Sciatic nerve (tissue), 2 donors: ENCODE measurements at places on chromosomes 4 and X. TPM values are rescaled to one million over a fixed set of nuclear protein-coding genes. Genes with fewer than 3 reads are reported as not detected.

DNA sequence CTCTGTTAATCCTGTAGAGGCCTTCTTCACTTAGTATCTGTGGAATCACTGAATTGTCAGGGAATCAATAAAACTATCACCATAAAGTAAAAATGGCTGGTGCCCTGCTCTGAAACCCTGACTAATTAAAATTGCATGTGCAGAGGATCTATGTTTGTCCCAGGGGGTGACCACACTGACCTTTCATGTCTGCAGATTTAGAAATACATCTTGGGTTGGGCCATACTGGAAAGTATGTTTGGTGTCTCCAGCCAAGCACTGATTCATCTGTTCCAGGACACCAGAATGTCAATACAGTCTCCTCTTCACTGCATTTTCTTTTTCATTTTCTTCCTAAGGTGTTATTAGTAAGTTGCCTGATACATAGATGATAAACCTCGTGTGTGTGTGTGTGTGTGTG lies 490.9 kb upstream of the INTU start:
- DNase-seq, result no peak

DNA sequence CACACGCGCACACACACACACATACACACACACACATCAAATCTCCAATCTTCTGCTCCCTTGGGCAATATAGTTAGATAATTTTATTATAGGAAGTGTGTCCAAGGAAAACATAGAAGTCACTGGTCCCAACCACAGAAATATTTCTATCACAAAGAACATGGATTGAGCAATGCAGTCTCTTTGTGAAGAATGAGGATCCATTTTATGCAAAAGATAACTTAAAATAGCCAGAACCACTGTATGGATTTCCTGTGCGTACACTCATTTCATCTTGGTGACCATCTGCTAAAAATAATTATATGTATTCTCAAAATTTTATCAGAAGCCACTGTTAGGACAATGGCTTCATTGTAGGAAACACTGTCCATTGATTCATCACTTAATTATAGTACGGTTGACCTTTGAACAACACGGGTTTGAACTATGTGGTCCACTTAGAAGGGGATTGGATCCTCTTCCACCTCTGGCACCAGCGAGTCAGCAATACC lies 169.6 kb upstream of the MXRA5 start:
- DNase-seq, result no peak

DNA sequence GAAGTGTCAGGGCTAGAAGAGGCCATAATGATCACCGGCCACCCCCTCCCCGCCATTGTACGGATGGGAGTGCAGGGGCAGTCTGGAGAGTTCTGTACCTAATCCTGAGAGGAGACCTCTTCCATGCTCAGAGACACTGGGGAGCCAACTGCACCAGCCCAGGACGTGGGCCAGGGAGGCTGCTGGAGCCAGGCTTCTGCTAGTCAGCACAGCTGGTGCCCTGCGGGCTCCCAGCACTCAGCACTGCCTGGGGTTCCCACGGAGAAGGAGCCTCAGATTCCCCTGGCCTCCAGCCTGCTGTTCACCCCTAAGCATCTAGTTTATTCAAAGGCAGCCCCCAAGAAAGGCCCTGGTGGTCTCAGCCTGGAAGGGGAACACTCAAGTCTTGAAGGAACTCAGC lies 28.8 kb downstream of the ABLIM2 start:
- DNase-seq, result no peak

GRCh38 chrX:70208479-70208878 lies 26.0 kb upstream of the AWAT1 start:
- DNase-seq, result no peak

- DNase-seq, result no peak
These were observed 19.6 kb downstream of the CYP2U1 start for GRCh38 chr4:107950746-107951540.

DNA sequence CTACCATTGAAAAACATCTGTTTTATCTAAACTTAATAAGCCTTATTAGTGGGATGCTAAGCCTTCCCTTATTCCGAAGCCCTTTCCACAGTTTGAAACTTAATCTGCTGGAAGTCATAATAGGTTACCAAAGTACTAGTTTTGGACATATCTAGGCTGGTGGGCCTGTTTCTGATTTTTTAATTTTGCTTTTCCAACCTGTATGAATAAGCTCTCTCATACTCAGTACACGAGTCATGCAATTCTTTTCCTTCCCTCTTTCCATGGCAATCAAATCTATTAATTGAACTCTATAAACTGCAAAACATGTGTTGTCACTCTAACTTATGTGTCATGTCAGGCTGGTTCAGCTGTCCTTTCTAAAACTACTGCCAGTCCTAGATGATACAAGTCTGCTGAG lies 91.0 kb downstream of the AMMECR1 start:
- DNase-seq, result no peak

DNA sequence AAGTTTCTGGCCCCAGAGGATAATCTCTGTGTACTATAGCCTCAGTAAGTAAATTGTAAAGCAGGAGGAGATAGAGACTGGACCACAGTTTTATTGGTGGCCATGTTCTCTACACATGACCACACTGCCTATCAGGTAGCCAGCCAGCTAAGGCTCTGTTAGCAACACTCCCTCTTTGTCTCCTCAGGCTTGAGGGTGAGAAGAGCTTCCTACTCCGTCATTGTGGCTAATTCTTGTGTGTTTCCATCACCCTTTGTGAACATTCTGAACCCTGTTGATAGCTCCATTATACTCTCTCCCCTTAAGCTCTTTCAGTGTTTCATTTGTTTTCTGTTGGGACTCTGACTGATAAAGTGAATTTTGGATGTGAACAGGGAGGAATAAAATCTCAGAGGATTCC lies 233.4 kb downstream of the CFAP299 start:
- DNase-seq, result no peak

KIF4A gene
- total RNA-seq, result 0.18 TPM

FTHL17 gene
- not detected for total RNA-seq
